ENCODE measurements at places on chromosomes 4 and X.

GRCh38 chr4:48634688-48635308, 144.7 kb downstream of the ZAR1 start:
- no peak for DNase-seq

GRCh38 chr4:33470805-33471204, 2750.6 kb downstream of the PCDH7 start:
- DNase-seq, result no peak

DNA sequence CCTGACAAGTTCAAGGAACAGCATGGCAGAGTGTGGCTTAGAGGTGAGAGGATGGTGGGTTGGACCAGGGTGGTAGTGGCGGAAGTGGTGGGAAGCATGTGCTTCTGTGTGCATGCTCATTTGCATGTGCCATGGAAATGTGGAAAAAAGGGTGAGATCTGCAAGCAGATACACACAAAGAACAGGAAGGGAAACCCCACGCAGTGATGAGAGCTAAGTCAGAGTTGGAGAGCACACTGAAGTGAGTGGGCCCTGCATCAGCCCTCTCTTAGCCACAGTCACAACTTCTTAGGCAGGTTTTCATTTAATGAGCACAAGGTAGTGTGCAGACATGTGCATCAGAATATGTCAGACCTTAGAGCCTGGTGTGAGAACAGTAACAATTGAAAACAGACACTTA, 483.8 kb downstream of the AFF2 start:
- DNase-seq, result no peak

GRCh38 chr4:36208893-36209473, 35.3 kb downstream of the ARAP2 start:
- no peak for DNase-seq

GRCh38 chr4:145625677-145626622, 6.8 kb downstream of the MMAA start:
- no peak for DNase-seq

DNA sequence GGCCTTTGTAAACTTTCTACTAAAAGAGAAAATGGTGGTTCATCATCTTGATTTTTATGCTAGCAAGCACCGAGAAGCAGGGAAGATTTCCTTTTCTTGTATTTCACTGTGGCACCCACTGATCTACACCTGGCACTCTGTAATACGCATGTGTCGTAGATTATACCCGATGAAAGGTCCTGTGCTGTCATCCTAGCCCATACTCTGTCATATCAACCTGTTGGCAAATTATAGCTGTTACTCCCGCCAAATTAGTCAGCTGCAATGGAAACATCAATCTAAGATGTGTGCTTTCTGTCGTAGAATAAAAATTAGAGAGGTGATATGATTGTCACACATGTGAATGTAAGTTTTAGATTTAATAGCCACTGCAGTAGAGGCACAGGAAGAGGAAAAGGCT, 263.4 kb upstream of the PITX2 start:
- DNase-seq, result no peak

GRCh38 chr4:24640366-24640765, 56.0 kb upstream of the DHX15 start:
- no peak for DNase-seq
